ENCODE measurements at places on chromosomes 12 and 14.

GRCh38 chr12:66726556-66726955, 47.7 kb upstream of the GRIP1 start:
- no peak for DNase-seq

- DNase-seq, result no peak
Measured at GRCh38 chr12:82866227-82866775, 179.6 kb downstream of the TMTC2 start.

DNA sequence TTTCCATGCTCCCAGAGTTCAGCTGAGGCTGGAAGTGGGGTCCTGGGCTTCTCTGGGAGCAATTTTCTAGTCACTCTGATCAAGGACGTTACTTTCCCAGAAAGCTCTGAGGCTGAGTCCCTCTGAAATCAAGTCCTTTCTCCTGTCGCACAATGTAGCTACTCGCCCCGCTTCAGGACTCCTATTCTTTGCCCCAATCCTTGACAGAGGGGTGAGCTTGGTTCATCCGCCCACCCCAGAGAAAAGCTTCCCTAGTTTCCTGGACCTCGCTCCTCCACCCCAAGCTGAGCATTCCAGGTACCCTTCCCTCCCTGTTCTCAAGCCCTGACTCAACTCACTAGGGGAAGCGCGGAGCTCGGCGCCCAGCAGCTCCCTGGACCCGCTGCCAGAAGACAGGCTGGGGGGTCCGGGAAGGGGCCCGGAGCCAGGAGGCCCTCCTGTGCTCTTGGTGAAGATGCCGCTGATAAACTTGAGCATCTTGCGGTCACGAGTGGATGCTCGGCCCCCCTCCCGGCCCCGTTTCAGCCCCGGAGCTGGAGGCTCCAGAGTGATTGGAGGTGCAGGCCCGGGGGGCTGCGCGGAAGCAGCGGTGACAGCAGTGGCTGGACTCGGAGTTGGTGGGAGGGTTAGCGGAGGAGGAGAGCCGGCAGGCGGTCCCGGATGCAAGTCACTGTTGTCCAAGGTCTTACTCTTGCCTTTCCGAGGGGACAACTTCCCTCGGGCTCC, 1.6 kb downstream of the AGAP2 start:
- DNase-seq, result no peak

DNA sequence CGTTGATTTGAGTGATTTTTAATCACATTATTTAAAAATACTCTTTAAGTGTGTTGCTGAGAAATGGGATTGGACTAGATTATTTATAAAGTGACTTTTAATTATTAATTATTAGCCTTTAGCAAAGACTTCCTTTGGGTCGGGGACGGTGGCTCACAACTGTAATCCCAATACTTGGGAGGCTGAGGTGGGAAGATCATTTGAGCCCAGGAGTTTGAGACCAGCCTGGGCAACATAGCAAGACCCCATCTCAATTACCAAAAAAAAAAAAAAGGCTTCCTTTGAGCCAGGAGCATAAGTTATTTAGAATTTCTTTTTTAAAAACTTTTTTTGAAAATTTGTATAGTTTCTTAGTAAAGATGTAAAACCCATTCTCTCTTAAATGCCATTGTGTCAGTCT, 8.8 kb downstream of the CHURC1 start:
- no peak for DNase-seq

DNA sequence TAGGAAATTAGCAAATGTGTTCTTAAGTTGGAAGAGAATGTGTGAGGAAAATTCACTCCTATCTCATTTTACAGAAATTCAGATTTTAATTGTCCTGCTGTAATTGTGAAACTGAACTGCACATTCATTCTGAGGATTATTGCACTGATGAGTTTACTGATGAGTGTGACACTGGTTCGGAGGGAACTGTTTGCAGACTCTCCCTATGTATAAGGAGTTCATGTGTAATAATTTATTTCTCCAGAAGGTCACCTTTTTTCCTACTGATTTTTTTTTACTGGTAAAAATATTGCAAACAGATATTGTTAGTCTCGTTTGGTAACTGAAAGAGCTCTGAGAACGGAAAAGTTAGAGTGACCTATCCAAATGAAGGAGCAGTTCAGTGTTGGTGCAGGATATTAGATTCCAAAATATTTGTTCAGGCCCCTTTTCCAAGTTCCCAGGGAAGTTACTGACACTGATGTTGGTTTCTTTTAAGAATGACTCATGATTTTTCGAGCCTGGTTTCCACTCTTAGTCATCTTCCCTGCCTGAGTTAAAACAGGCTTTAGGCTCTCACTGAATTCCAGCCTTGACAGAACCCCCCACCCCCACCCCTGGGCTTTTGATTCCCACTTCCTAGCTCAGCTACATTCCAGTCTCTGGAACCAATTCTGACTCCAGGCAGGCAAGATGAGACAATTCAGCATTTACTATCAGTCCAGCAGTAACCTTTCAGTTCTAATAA, 18.4 kb downstream of the ANO6 start:
- peak; percentile 94 for DNase-seq

GRCh38 chr12:59594943-59595500, 807 bp upstream of the SLC16A7 start:
- no peak for DNase-seq

- peak; percentile 68 for DNase-seq
Measured at GRCh38 chr14:75315144-75315543, 36.5 kb downstream of the FOS start.

DNA sequence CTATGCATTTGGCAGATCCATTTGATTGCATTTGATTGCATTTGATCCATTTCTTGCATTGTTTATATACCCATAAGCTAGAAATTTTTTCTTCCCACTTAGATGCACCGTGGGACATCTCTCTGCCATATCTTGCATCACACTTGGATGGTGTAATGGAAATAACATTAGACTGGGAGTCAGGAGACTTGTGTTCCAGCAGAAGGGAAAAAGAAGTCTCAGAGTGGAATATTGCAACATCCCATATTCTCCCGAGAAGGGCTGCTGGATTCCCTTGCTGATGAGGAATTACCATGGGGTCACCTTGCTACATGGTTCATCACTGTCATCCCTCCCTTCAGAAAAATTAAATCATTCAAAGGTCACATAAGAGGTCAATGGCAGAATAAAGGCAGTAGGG, 78.1 kb downstream of the KSR2 start:
- DNase-seq, result peak; percentile 63

GRCh38 chr12:77001276-77001675, 64.1 kb downstream of the E2F7 start:
- no peak for DNase-seq

GRCh38 chr14:65840786-65841185, 428.3 kb downstream of the FUT8 start:
- DNase-seq, result peak; percentile 45

DNA sequence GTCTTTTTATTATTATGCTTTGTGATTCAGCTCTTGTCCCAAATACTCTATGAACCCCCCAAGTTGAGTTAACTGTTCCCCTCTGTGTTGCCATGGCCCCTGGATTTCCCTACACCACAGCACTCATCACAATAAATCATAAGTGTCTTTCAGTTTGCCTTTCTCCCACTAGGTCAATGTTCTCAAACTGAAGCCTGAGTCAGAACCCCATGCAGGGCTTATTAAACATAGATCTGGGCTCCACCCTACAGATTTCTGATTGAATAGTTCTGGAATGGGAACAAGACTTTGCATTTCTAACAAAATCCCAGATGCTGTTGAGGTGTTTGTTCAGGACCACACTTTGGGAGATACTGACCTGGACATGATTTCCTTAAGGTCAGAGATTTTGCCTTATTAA, 199.4 kb downstream of the TBX5 start:
- no peak for DNase-seq

DNA sequence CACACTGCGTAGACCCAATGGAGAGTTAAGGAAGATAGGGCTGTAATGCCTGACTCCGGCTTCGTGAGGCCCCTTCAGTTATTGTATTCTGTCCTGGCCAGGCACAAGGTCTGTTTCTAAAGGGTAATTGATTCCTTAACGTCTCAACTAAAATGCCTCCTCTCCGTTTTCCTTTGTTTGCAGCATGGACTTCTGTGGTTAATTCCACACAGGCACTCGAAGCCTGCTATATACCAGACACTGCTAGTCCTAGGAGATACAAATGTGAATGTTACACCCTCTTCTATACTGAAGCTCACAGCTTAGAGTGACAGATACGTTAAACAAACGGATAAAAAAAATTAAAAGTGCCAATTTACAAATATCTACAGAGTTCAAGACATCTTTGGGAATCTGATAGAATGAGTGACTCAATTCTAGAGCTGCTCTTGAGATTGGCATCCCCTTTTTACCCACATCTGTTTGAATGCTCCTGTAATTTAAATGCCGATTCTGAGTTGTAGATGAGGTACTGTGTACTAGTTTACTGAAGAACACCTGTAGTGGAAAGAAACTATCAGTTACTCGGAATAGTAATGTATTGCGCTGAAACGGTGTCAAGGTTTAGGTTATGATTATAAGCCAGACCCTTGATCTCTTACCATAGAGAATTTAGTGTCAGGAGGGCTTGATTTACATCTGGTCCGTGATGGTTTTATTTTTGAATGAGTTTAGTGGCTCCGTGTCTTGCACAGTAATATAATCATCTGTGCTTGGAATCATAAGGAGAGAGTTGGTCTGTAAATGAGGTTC, 784 bp downstream of the PSMA6 start:
- no peak for DNase-seq

DNA sequence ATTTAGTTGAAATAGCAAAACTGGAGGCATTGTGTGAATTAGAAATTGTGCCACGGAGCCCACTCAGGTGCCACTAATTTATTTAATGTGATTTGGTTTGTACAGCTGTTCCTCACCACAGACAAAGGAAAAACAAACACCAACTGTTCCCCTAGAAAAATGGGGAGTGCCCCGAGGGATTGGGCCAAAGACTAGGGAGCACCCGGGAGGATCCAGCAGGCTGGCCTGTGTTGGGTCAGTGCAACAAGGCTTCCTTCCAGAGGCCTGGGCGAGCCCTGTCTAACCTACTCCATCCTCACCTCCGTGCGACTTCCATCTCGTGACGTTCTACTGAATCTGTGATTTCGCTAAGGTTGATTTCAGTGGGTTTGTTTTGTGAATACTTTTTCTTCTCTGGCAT, 206.2 kb downstream of the CHST11 start:
- no peak for DNase-seq

DNA sequence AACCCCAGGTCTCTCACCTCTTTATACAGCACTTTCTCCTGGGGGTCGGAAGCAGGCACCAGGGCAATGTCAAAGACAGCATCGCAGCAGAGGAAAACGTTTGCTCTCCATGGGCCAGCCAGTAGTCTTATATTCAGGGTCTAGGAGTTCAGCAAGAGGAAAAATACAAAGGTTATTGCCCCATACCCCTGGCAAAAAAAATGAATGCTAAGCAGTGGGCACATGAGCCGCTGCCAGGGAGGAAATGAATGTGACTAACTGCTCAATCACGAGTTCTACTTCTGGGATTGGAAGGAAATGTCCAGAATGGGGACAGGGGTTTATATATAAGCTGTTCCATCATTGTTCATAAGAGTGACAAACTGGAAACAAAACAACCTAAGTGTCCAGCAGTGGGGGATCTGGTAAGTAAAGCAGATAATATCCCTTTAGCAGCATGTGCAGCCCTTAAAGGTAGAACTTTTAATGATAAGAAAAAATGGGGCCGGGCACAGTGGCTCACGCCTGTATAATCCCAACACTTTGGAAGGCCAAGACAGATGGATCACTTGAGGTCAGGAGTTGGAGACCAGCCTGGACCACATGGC, 53.8 kb downstream of the PHETA1 start:
- peak; percentile 14 for DNase-seq

GRCh38 chr14:77071938-77072388, 26.1 kb upstream of the CIPC start:
- no peak for DNase-seq

DNA sequence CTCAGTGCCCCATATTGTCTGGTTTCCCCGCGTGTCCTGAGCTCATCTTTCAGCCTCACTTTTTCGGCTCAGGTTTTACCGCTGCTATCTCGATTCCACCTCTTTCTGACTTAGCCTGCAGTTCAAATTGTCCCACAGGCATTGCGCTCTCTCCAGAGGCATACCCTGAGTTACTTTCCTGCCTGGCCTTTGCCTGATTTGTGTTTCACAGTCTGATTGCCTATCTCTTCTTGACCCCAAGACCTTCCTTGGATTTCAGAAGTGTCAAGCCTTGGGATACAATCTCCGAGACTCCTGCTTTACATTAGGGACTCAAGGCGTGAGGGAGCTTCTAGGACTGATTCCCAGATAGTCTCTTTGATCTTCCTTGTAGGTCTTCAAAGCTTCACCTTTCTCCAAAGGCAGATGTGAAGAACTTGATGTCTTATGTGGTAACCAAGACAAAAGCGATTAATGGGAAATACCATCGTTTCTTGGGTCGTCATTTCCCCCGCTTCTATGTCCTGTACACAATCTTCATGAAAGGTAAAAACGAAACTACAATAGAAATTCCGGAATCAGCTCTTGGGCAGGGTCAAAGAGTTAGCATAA, 629 bp downstream of the LETMD1 start:
- no peak for DNase-seq

DNA sequence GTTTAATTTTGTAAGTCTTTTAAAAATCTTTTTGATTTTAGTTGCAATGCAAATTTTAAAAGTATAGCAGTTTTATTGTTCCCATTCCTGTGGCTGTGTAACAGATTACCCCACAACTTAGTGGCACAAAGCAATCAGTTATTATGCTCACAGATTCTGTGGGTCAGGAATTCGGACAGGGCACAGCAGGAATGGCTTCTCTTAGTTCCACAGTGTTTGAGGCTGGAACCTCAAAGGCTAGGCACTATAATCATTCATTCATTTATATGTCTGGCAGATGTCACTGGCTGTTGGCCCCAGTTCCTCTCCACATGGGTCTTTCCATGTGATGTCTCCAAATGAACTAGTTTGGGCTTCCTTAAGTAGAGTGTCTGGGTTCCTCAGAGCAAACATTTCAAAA, 193.3 kb downstream of the RAD51B start:
- DNase-seq, result no peak

DNA sequence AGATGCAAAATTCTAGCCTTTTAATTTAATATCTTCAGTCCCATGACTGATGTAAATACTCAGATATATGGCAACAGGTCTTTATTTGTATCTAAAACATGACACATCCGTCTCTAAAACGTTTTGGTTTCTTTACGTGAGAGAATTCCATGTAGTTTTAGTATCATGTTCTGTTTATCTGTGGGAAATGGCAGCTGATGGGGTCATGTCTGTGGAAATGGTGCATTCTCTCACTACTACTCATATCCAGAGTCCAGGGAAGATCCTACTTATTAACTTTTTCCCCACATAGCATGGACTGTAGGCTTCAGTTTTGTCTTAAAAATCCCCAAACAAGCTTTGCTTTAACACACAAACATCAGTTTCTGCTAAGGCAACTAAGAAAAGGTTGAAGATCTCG, 53.8 kb downstream of the SPTLC2 start:
- DNase-seq, result peak; percentile 87

GRCh38 chr14:98994561-98994960, 277.4 kb downstream of the BCL11B start:
- no peak for DNase-seq

DNA sequence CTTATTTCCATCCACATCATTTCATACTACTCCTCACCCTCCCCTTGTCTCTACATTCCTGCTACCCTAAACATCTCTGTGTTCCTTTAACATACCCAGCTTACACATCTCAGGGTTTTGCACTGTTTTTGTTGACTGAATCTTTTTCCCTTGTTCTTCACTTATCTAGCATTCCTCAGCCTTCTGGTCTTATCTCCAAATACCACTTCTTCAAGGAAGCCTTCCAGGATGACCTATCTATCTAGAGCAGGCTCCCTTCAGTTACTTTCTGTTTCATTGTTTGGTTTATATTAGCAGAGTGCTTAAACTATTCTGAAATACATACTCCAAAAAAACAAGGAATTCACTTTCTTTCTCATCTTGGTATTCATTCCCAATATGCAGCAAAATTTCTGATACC, 353.1 kb downstream of the NAV3 start:
- no peak for DNase-seq

- DNase-seq, result no peak
Measured at GRCh38 chr14:89308232-89308959, 108.6 kb downstream of the FOXN3 start.

Measured in fibroblast of gingiva (primary cell).